Activated CD4-positive, alpha-beta T cell treated with anti-CD3 and anti-CD28 coated beads, Interleukin-2, Interleukin-4, amounts not matched to agents 100 ng/mL and 50 ng/mL, durations not matched to agents 16 hours and 8 hours (primary cell): ENCODE measurements at places on chromosomes 1 and 21.

DNA sequence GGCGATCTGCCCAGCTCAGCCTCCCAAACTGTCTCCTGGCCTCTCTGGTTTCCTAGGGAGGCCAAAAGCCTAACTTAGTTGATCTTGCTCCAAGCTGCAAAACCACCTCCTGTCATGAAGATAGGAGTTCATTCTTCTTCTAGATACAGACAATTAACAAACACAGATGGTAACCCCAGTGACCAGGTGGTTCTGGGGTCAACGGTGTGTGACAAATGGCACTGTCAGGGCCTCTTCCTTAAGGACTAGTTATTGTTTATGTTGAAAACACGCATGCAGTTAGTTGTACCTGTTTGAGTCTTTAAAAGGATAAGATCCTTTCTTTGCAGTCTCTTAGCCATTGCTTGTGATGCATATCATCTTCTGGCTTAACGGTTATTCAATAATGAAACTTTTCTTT lies 4.6 kb upstream of the UMODL1 start:
- no peak for DNase-seq

- DNase-seq, result no peak
These were observed 2.4 kb upstream of the HTR6 start for GRCh38 chr1:19662313-19662712.

DNA sequence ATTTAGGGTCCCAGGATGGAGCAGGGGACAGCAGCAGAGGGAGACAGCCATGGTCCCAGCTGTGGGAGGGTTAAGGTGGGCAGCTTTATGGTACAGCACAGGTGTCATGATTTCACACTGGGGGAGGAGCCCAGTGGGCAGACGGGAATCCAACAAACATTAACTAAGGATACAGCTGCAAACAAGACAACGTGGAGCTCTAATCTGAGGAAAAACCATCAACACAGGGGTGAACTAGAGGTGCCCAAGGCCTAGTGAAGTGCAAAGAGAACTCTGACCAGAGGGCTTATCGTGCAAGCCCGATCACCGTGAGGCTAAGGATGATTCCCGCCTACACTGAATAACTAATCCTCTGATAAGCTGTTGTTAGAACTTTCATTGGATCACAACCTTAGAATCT lies 18.7 kb downstream of the ECE1 start:
- DNase-seq, result no peak

GRCh38 chr1:13628218-13628617 lies 44.6 kb downstream of the PDPN start:
- DNase-seq, result no peak

- DNase-seq, result no peak
These were observed 567.2 kb downstream of the PTPRU start for GRCh38 chr1:29803486-29803885.

GRCh38 chr1:202143768-202144401 lies 652 bp downstream of the ARL8A start:
- DNase-seq, result no peak
